ENCODE measurements at places on chromosomes 3 and 15.

GRCh38 chr3:188084752-188085583 is 69.0 kb upstream of the LPP start:
- DNase-seq: no peak

DNA sequence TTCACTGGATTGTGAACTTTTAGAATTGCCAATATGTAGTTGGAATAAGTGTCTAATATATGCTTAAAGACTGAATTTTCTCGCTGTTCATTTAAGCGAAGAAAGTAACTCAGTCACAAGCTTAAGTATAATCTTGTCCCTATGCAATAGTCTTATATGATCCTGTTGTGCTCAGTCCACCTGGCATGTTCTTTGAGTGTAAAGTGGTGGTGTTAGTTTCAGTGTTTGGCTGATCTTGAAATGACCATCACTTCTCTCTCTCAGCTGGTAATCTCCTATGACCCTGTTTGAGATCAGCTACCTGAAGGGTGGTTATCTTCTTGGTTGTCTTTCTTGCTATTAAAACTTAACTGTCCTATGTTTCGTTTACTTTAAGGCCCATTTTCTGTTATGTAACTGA is 197.5 kb downstream of the PTPRG start:
- no peak for DNase-seq

GRCh38 chr3:145272684-145273083 is 888.3 kb downstream of the PLOD2 start:
- no peak for DNase-seq

DNA sequence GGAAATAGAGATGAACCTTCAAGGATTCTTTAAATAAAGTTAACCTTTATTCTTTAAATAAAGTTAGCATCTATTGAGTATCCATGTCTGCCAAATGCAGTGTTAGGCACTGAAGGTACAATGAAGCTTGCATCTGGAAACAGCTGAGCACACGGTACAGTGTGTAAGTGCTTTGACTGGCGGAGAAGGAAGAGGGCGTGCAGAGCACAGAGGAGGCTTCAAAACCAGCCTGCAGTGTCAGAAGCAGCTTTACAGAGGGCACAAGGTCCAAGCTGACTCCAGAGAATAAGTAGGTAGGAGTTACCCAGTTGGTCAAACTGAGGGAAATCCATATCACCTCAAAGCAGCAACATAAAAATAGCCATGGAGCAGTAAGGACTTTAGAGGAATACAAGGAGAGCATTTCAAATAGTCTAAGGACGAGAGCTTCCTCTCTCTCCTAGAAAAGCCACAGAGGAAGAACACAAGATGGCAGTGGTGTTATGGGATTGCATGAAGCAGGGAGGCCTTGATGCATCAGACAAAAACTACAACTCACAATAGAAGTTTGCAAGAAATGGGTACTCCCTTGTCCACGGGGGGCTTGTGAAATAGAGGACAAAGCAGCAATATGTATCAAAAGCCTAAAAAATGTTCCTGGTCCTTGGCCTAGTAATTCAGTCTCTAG is 60.3 kb upstream of the PPP2R3A start:
- DNase-seq: no peak

DNA sequence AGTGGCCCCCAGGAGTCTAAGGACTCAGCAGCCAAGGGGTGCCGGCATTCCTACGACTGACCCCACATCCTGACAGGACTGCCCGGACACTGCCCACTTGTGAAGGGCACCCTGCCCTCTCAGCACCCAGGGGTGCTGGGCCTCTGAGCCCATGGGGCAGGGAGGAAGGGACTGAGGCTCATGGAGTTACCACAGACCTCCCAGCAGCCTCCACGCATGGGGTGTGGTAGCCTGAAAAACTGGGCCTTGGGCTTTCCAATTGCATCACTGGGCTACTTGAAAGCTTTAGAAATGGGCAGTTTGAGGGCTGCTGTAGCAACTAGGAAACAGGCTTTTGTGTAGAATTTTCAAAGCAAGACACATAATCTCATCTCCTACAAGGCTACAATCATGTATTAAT is 13.2 kb downstream of the TKT start:
- DNase-seq: no peak

DNA sequence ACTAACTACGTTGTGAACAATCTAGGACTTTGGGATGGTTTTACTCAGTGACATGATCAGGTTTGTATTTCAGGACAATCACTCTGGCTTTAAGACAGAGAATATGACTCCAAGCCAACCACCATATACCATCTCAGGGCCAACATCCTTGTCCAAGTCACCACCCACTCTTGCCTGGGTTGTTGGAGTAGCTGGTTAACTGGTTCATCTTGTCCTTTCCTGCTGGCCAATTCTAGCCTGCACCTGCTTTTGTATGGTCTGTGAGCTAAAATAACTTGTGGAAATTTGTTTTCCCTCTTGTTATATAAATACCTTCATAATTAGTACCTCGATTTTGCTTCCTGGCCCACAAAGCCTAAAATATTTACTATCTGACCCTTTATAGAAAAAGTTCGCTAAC is 306.8 kb upstream of the STT3B start:
- no peak for DNase-seq

Data from neural crest cell (in vitro differentiated cells).